ENCODE measurements at places on chromosomes 12 and 14. TPM values are rescaled to one million over a fixed set of nuclear protein-coding genes. Genes with fewer than 3 reads are reported as not detected.

The CCDC197 gene
- not detected for total RNA-seq

- no peak for DNase-seq
These were observed 75.4 kb downstream of the DUSP6 start for GRCh38 chr12:89276860-89277259.

DNA sequence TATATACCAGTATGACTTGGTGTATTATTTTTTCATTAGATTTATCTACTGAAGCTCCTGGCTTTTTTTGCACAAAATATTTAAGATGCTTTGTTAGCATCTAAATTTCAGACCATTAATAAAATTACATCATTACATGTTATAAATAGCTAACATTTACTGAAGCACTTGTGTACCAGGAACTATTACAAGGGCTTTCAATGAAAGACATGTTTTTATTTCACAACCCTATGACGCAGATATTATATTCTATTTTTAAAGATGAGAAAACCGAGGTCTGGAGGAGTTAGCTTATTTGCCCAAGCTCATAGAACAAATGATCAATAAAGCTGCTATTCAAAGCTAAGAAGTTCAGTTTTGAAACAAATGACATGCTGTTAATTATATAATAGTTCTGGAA, 420.4 kb upstream of the DCN start:
- no peak for DNase-seq

- DNase-seq: no peak
These were observed 12.2 kb downstream of the PYM1 start for GRCh38 chr12:55915482-55915859.

The C12orf54 gene
- total RNA-seq: not detected

The CFAP54 gene
- total RNA-seq: 0.13 TPM

- no peak for DNase-seq
These were observed 5.6 kb upstream of the OR10P1 start for GRCh38 chr12:55631056-55631455.

DNA sequence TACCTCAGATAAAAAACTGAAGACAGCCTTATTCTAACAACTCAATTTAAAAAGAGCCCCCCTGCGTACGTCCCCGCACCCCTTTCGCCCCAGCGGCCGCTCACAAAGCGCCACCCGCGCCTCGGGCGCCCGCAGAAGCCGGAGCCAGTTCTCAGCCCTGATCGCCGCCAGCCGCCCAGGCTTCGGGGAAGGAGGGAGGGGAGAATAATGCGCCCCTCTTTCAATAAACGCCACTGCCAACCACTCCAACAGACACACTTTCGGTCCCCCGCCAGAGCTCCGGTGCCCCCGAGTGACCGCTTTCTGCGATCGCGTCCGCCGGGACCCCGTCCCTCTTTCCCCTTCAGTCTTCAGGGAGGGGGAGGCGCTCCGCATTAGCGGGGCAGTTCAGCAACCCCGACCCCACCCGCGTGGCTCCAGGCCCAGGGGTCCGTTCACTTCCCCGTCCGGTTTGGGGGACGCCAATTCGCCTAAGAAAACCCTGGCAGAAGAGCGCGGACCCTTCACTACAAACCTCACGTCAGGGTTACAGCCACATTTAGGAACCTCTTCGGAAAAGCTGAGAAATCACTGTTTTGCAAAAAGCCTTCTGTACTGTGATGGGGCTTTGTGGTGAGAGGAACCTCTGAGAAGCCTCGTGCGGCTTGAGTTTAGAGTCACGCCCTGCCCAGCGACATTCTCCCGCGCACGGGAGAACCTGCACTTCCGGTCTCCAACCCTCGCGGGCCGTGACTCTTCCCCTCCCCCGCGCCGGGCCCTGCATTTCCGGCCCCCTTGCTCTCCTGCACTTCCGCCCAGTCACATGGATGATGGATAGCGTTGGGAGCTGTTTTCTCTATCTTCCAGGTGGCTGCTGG, 18.7 kb downstream of the FOXG1 start:
- no peak for DNase-seq
